ENCODE measurements at places on chromosomes 5 and 9.

- no peak for DNase-seq
Observed at GRCh38 chr5:170625221-170626165, 121.7 kb downstream of the KCNIP1 start.

GRCh38 chr9:92988215-92988768 lies 41.0 kb downstream of the FGD3 start:
- DNase-seq, result no peak

- DNase-seq, result no peak
Observed at GRCh38 chr5:115859378-115859777, 17.6 kb downstream of the AP3S1 start.

- peak; percentile 35 for DNase-seq
Observed at GRCh38 chr5:73201547-73202513, 28.8 kb downstream of the TMEM174 start.

GRCh38 chr5:14039063-14039462 lies 94.6 kb upstream of the DNAH5 start:
- DNase-seq, result no peak

DNA sequence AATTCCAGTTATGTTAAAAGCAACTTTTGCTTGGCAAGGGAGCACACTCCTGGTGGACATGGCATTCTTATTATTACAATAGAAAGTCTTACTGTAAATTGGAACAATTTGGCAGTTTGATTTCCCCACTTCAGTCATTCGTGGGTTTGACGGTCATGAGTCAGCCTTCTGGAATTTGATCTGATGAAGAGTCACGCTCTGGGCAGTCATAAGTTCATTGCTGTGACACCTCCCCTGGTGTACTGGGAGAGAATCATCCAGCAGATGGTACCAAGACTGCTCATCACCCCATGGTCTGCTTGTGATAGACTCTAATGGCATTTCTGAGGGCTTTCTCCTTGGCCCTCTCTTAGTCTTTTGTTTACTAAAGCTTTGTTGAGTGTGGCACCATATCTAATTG lies 53.8 kb downstream of the GLRA1 start:
- DNase-seq, result no peak

- DNase-seq, result no peak
Observed at GRCh38 chr5:141917760-141918159, 5.9 kb upstream of the DELE1 start.

DNA sequence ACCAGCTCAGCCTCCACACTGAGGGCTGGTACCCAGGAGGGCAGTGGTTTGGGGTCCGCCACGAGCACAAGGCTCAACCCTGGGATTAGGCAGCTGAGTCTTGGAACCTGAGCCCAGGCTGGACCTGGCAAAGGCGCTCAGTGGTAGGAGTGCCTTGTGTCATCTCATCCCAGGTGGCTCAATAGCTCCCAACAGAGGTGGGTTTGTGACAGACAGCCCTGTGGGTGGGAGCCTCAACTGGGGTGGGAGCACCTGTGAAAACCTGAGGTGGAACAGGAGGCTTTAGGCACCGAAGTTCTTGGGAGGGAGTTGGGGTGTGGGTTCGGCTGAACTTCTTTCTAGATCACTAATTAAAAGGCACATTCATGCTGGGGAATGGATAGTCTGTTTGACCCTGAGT lies 35.2 kb upstream of the SMU1 start:
- DNase-seq, result no peak

- no peak for DNase-seq
Observed at GRCh38 chr5:137872466-137872865, 4.8 kb downstream of the MYOT start.

DNA sequence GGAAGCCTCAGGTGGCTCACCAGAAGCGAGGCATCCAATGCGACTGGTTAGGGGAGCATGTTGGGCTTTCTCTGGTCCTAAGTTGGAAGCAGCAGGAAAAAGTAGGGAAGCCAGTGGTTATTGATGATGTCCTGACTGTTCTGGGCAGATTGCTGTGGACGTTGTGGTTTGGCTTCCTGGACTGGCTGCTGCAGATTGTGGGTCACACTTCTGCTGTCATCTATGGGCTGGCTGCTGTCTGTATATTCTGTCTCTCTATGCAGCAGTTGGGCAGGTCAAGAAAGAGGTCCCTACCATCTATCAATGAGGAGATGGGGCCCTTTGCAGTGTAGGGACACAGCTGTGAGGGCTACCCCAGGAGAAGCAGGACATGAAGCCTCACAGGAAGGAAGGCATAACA lies 13.5 kb upstream of the MARCHF6 start:
- no peak for DNase-seq

DNA sequence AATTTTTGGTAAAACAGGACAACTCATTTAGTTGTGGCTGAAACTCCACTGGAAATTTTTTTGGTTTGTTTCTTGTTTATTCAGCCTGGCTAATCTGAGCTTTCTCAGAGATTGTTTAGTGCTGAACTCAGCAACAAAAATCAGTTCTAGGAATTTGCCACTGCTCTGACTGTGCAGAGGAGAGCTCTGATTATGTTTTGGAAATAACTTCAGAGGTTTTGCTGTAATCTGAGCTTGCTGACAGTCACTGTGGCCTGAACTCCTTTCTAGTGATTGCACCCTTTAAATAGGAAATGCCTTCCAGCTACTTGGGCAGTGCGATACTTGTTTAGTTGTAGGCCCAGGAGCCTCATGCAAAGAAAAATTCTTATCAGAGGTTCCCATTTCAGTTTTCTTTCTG lies 60.2 kb downstream of the OSTF1 start:
- DNase-seq, result no peak

- no peak for DNase-seq
Observed at GRCh38 chr9:106857811-106858470, 5.0 kb upstream of the ZNF462 start.

- no peak for DNase-seq
Observed at GRCh38 chr5:59146729-59147128, 563.9 kb downstream of the RAB3C start.

DNA sequence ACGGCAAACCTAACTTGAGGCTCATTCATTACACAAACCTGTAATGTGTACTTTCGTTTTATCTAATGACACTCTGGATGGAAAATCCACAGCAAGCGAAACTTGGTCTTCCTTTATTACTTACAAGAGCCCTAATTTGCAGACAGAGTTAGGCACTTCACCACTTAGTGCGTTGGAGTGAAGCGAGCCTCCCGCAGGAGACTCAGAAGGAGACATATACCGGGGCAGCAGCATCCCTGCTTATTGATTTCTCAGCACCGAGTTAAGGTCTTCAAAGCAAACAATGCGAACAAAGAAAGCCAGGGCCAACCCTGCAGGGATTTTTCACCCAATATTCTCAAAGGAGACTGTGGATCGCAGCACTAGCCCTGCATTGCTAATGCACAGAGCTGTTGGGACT lies 28.6 kb downstream of the LSM11 start:
- no peak for DNase-seq

All from GM18507 (cell line).